Spinal cord (tissue), 10 donors: ENCODE measurements at places on chromosomes 4 and X. TPM values are rescaled to one million over a fixed set of nuclear protein-coding genes. Genes with fewer than 3 reads are reported as not detected.

- no peak for DNase-seq
Measured at GRCh38 chrX:112067601-112068000, 15.0 kb downstream of the TRPC5 start.

DNA sequence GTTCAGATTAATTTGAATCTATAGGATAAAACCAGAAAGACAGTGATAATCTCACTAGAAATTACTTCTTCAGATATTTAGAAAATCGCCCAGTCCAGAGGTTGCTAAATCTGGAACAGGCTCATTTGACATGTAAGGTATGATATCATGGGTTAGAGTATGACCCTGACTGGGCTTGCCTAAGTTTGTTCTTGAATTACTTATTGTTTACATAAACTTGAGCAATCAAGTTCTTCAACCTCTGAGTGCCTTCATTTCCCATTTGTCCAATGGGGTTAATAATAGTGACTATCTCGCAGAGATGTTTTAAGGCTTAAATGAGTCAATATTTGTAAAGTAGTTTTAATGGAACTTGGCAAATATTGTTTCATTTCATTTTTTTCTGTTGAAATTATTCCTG is 1947.6 kb upstream of the IGFBP7 start:
- DNase-seq: no peak

- DNase-seq: no peak
Measured at GRCh38 chr4:86730310-86730709, 118.9 kb downstream of the SLC10A6 start.

GRCh38 chr4:24604558-24605214 is 20.3 kb upstream of the DHX15 start:
- no peak for DNase-seq

The USP17L27 gene
- total RNA-seq: not detected

The PAQR3 gene
- 16.6 TPM for total RNA-seq

The ARHGEF9 gene
- total RNA-seq: 56.0 TPM

GRCh38 chr4:4781936-4782707 is 77.3 kb upstream of the MSX1 start:
- DNase-seq: no peak

DNA sequence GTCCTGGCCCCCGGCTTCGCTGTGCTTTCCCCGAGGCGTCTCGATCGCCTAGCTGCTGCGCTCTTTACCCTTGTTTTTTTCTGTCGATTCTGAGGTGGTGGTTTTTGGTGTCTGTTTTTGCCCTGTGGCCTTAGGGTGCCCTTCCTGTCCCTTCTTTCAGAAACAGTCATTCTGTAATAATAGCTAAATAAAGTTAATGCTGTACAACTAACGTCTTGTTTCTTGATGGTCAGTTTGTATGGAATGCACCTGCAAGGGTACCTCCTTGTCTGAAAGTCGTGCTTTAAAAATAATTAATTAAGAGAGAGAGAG is 686 bp downstream of the FIP1L1 start:
- DNase-seq: no peak

GRCh38 chr4:169410839-169411770 is 140.3 kb upstream of the SH3RF1 start:
- peak; percentile 7 for DNase-seq

GRCh38 chr4:7370038-7370437 is 64.7 kb downstream of the PSAPL1 start:
- no peak for DNase-seq

DNA sequence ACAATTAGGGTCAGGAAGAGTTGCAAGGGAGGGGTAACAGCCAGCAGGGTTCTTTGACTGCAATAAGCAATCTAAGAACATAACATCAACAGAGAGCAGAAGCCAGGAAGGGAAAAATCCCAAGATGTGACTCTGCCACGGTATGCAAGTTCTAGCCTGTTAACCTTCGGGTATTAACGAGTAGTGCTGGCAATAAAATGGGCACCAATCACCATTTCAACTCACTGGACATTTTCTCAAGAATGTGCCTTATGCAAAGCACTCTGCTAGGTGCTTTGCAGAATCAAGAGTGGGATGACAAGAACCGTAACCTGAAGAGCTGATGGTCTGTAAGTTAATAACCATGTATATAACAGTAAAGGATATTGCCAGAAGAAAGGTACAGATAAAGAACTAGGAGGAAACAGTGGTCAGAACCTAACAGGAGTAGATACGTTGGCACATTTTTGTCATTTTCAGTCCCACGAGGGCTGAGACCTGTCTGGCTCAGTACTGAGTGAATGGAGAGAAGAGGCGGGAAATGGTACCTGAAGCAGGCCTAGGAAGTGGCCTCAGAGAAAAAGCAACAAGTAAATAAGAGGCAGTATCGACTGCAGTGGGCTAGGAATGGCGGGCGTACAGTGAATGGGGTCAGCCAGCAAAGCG is 2.7 kb downstream of the ELOVL6 start:
- no peak for DNase-seq

- DNase-seq: no peak
Measured at GRCh38 chr4:108051343-108051742, 61.7 kb downstream of the HADH start.

The MAGEA1 gene
- not detected for total RNA-seq

DNA sequence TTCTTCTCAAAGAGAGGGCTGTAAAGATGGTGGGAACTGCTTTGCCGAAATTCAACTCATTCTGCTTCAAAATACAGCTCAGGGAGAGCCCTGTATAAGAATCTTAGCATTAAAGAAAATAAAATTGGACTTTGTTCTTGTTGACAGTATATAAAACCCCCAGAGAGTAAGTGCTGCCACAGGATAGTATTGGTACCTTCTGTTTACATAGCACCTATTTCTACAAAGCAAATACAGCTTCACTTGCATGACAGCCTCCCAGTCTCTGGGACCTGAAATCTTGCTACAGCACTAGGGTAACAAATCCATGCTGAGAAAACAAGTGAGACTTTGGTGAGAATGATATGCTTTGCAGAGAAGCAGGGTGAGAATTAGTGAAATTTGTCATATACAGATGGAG is 428.6 kb downstream of the ADGRL3 start:
- no peak for DNase-seq

The LRRC66 gene
- total RNA-seq: 0.88 TPM

- DNase-seq: no peak
Measured at GRCh38 chrX:38271154-38271716, 50.6 kb upstream of the SRPX start.

DNA sequence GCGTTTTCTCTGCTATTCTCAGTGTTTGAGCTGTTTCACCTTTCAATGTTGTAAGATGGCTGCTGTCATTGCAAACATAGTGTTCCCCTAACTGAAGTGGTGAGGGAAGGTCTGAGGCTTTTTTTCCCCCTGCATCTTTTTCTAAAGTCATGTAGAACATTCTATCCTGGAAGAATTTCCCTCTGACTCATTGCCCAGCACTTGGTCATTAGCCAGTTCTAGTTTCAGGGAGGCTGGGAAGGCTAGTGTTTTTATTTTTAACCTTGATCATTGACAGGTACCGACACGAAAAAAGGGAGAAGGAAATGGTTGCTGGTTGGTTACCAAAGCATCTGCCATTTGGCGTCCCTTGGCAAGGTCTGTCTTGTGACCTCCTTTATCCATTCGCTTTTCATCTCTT is 6.6 kb downstream of the LANCL3 start:
- no peak for DNase-seq
